ENCODE measurements at places on chromosomes 5 and 9. TPM values are rescaled to one million over a fixed set of nuclear protein-coding genes. Genes with fewer than 3 reads are reported as not detected.

PCDHGB3 gene
- 5.0 TPM for total RNA-seq

- DNase-seq: no peak
These were observed at the start of gene GABRB2 for GRCh38 chr5:161546470-161547301. TSS of gene GABRB2 (minus strand) at chr5:161546725. CDS start at chr5:161546643, 82 bp downstream.

DNA sequence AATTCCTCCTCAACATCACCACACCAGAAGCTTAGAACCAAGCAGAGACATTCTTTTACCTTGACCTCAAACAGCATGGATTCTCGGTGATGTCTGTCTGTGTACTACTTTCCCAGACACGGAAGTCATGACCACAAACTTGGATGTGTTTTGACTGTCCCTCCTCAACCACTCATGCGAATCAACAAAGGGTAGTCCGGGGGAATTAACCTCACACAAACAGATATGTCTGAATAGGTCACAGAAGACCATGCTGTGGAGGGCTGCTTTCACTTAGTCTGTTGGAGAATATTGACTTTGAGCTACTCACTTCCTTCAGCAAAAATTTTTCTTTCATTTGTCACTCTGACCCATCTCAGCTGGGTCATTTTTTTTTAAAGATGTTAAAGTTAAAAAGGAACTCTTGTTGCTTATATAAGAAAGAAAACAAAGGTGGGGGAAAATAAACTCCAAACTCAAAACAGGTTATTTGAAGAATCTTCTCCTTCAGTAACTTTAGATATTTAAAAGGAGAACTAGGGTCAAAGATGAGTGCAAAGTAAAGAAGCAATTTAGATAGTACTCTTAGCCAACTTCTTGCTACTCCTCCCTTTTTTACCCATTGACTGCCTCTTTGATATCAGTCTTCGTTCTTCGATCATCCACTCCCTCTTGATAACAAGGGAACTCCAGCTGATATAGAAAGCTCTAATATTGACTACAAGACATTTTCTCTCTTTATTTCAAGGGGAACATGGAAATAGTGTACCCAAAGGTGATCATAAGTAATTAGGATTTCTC, 343.4 kb upstream of the CDH6 start:
- DNase-seq: no peak

GOLGA2 gene
- 56.7 TPM for total RNA-seq

EXOSC2 gene
- total RNA-seq: 23.8 TPM

DNA sequence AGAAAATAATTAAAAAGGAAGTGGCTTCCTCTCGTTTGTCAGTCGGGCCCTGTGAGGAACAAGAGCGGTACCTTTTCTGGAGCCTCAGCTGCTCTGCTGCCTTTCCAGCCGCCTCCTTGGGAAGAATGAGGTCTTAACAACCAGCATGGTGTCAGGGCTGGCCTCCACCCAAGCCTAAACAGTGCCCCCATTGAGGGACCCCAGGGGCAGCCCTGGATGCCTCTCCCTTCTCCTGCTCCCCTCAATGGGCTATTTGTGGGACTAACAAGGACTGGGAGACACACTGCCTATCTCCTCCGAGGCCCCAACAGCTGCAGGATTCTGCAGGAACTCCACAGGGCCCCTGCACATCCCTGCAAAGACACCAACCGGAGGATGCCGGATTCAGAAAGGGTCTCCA, 155.4 kb upstream of the MAP3K1 start:
- no peak for DNase-seq

Measured in spleen (tissue), 13 donors.